ENCODE measurements at places on chromosomes 1 and 21.

- H3K27ac ChIP-seq, result no peak overlapping the region
- no peak overlapping the region for H3K4me3 ChIP-seq
- H3K27me3 ChIP-seq, result no peaks in the 10 kb centered on the region
- DNase-seq, result no peak
Observed at GRCh38 chr1:33852711-33853110, 11.2 kb upstream of the HMGB4 start.

- DNase-seq, result no peak
- no peak overlapping the region for H3K4me3 ChIP-seq
- H3K27me3 ChIP-seq, result no peaks in the 10 kb centered on the region
Observed at GRCh38 chr1:200183637-200184036, 156.1 kb downstream of the NR5A2 start.

DNA sequence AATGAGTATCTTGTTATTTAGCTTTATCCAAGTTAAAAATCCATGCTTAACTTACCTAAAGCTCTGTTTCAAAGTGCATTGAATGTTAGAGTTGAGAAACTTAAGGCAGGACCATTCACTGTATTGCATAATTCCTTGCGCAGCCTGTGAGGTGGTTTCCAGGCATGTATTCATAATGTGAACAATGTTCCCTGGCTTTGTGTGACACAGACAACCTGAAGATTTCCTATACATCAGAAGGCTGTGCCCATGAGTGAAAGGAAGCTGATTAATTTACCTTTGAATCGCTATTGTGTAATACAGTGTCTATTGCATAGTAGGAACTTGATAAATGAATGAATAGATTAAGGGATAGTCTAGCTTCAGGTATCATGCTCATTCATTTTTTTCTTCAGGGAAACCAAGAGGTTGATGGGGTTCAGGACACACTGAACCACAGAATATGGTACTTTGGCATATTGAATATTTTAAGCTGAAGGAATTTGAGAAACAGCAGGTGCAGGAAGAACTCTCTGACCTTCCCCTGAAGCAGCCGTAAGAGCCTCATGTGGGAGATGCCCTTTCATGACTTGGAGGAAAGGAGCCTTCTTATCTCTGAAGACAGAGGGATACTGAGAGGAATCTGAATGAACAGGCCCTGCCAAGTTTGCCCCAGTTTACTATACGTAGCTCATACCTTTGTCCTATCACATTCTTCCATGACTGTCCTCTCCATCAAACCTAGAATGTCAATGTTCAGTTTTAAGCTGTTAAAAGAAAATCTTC lies 88.6 kb upstream of the GNG12 start:
- no peak overlapping the region for H3K4me3 ChIP-seq
- no peak overlapping the region for H3K27ac ChIP-seq
- no peaks in the 10 kb centered on the region for H3K4me1 ChIP-seq
- no peak for DNase-seq
- H3K27me3 ChIP-seq, result no peaks in the 10 kb centered on the region

- no peaks in the 10 kb centered on the region for H3K36me3 ChIP-seq
- no peak overlapping the region for H3K4me3 ChIP-seq
- no peak for DNase-seq
- H3K4me1 ChIP-seq, result peaks cover 25% of the 10 kb centered on the region
Observed at GRCh38 chr1:203187304-203187685, 791 bp upstream of the CHI3L1 start.

- H3K4me3 ChIP-seq, result no peak overlapping the region
- DNase-seq, result no peak
- no peaks in the 10 kb centered on the region for H3K27me3 ChIP-seq
Observed at GRCh38 chr21:45136927-45137611, 62.7 kb downstream of the ADARB1 start.

GRCh38 chr1:119655154-119655553 lies 7.1 kb upstream of the ZNF697 start:
- H3K4me3 ChIP-seq, result no peak overlapping the region
- H3K4me1 ChIP-seq, result peaks cover 18% of the 10 kb centered on the region
- no peaks in the 10 kb centered on the region for H3K36me3 ChIP-seq
- DNase-seq, result no peak
- no peaks in the 10 kb centered on the region for H3K27me3 ChIP-seq

DNA sequence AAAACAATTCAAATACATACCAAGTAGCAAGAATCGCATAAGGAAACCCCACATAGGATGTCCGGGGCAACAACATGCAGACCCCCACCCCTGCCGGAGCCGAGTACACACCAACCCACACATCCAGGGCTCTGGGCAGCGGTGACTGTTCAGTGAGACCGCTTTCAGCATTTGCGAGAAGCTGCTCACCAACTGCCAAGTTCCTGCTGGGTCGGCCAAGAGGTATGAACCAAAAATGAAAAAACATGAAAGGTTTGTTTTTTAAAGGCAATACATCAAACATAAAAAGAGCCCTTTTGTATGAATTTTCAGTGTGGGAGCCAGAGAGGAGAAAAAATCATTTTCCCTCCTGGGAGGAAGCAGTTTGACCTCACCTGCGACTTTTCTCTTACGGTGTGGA lies 92.3 kb downstream of the SIM2 start:
- peaks cover 50% of the 10 kb centered on the region for H3K4me1 ChIP-seq
- DNase-seq, result no peak
- no peaks in the 10 kb centered on the region for H3K27me3 ChIP-seq

- DNase-seq, result no peak
- no peaks in the 10 kb centered on the region for H3K4me1 ChIP-seq
- peak overlapping the region; percentile 66 for H3K27ac ChIP-seq
- no peaks in the 10 kb centered on the region for H3K36me3 ChIP-seq
- no peak overlapping the region for H3K4me3 ChIP-seq
Observed at GRCh38 chr1:172343240-172344160, 77.0 kb upstream of the C1orf105 start.

GRCh38 chr1:219385787-219386427 lies 212.2 kb downstream of the LYPLAL1 start:
- no peak overlapping the region for H3K27ac ChIP-seq
- DNase-seq, result no peak
- no peaks in the 10 kb centered on the region for H3K36me3 ChIP-seq
- no peaks in the 10 kb centered on the region for H3K4me1 ChIP-seq
- H3K27me3 ChIP-seq, result no peaks in the 10 kb centered on the region

- no peak overlapping the region for H3K4me3 ChIP-seq
- DNase-seq, result no peak
Observed at GRCh38 chr1:16716691-16717335, 23.5 kb upstream of the RNU1-4 start.

- no peaks in the 10 kb centered on the region for H3K27me3 ChIP-seq
- DNase-seq, result no peak
- no peak overlapping the region for H3K27ac ChIP-seq
Observed at GRCh38 chr1:3417082-3417739, 37.3 kb upstream of the ARHGEF16 start.

- no peaks in the 10 kb centered on the region for H3K27me3 ChIP-seq
- no peak overlapping the region for H3K4me3 ChIP-seq
- DNase-seq, result no peak
- H3K4me1 ChIP-seq, result peaks cover 37% of the 10 kb centered on the region
- H3K27ac ChIP-seq, result peak overlapping the region; percentile 80
Observed at GRCh38 chr1:115678141-115678540, 36.4 kb downstream of the VANGL1 start.

- H3K4me3 ChIP-seq, result no peak overlapping the region
- no peaks in the 10 kb centered on the region for H3K27me3 ChIP-seq
- no peak overlapping the region for H3K27ac ChIP-seq
- DNase-seq, result no peak
Observed at GRCh38 chr21:23725576-23725975, 1881.7 kb downstream of the MRPL39 start.

- no peaks in the 10 kb centered on the region for H3K27me3 ChIP-seq
- no peak overlapping the region for H3K27ac ChIP-seq
- H3K36me3 ChIP-seq, result no peaks in the 10 kb centered on the region
- no peaks in the 10 kb centered on the region for H3K4me1 ChIP-seq
Observed at GRCh38 chr1:14270821-14271220, 327.7 kb upstream of the KAZN start.

DNA sequence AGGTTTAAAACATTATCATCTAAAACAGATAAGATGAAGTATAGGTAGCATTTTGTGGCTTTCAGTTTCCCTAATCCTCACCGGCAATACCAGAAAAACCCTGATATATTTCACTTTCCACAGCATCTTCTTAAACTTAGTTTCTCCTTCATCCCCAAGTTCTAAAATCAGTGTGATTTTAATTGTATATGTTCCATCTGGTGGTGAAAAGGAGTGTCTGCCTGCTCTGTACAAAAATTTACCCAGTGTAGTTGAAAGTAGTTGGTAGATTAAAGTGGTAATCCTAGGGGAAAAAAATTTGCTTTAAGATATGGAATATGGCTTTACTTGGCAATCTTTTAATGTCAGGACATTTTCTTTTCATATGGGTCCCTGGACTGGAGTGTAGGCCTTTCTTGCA lies 74.3 kb downstream of the CEP350 start:
- no peak for DNase-seq
- peak overlapping the region; percentile 24 for H3K27ac ChIP-seq
- H3K4me1 ChIP-seq, result peaks cover 16% of the 10 kb centered on the region
- no peak overlapping the region for H3K4me3 ChIP-seq
- no peaks in the 10 kb centered on the region for H3K27me3 ChIP-seq

DNA sequence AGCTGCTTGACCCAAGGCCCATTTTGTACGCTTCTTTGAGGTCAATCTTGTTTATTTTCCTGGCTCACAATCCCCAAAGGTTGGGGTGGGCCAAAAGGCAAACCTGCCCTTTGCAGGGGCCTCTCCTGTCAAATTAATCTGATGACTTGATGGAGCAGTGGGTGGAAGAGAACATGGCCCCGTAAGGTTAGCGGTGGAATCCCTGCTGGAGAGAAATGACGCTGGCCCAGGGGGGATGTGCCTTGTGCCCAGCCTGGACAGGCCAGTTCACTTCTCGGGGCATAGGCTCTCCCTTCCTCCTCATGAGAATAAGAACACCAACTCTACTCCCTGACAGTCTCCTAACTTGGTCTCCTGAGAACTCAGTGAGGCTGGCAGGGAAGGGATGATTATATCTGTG lies 40.5 kb downstream of the C1orf198 start:
- no peaks in the 10 kb centered on the region for H3K4me1 ChIP-seq
- no peaks in the 10 kb centered on the region for H3K27me3 ChIP-seq
- H3K4me3 ChIP-seq, result no peak overlapping the region
- H3K27ac ChIP-seq, result no peak overlapping the region
- H3K36me3 ChIP-seq, result no peaks in the 10 kb centered on the region

DNA sequence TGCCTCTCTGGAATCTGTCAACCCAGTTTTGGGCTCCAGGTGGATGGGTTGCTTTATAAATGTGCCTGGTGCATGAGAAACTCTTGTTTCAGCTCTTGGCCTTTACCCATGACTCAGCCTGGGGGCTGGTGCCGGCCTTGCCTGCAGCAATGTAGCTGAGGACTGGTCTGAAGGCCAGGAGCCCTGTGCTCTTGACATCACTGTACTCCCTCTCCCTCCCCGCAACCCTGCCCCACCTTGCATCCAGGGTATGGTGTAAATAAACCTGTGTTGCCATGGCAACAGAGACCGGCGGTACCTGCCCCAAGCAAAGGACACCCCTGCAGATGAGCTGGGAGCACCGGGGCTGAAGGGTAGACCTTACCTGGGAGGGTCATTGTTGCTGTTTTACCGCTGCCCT lies 13.3 kb downstream of the FAM151A start:
- H3K27me3 ChIP-seq, result no peaks in the 10 kb centered on the region
- no peak overlapping the region for H3K4me3 ChIP-seq

DNA sequence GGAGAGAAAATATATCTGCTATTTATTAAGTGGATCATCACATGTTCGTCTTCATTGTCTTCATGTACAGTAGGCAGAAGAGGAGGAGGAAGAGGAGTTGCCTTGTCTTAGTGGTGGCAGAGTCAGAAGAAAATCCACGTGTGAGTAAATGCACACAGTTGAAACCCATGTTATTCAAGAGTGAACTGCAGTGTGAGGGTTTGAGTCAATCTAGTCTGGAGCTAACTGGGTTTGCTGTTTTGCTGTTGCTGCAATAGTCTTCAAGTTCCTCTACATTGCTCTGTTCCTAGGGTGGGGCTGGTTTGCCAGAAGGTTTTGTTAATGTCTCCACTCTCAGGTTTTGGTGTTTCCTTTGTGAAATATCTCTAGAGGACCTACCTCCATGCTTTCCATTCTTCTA lies 3.1 kb upstream of the CD1A start:
- no peaks in the 10 kb centered on the region for H3K27me3 ChIP-seq
- no peak overlapping the region for H3K27ac ChIP-seq
- H3K4me1 ChIP-seq, result no peaks in the 10 kb centered on the region
- H3K36me3 ChIP-seq, result no peaks in the 10 kb centered on the region
- no peak for DNase-seq

- no peaks in the 10 kb centered on the region for H3K36me3 ChIP-seq
- H3K27ac ChIP-seq, result no peak overlapping the region
- no peak for DNase-seq
- no peak overlapping the region for H3K4me3 ChIP-seq
Observed at GRCh38 chr21:34061983-34062382, 11.4 kb upstream of the MRPS6 start.

- no peak overlapping the region for H3K27ac ChIP-seq
- H3K4me3 ChIP-seq, result no peak overlapping the region
- no peaks in the 10 kb centered on the region for H3K4me1 ChIP-seq
- no peaks in the 10 kb centered on the region for H3K27me3 ChIP-seq
- DNase-seq, result no peak
- peaks cover 7% of the 10 kb centered on the region for H3K36me3 ChIP-seq
Observed at GRCh38 chr1:225406976-225407725, 20.7 kb downstream of the LBR start.

- DNase-seq, result no peak
- no peak overlapping the region for H3K27ac ChIP-seq
- no peak overlapping the region for H3K4me3 ChIP-seq
- H3K27me3 ChIP-seq, result no peaks in the 10 kb centered on the region
- no peaks in the 10 kb centered on the region for H3K36me3 ChIP-seq
- no peaks in the 10 kb centered on the region for H3K4me1 ChIP-seq
Observed at GRCh38 chr1:88398338-88398737, 285.7 kb upstream of the PKN2 start.

DNA sequence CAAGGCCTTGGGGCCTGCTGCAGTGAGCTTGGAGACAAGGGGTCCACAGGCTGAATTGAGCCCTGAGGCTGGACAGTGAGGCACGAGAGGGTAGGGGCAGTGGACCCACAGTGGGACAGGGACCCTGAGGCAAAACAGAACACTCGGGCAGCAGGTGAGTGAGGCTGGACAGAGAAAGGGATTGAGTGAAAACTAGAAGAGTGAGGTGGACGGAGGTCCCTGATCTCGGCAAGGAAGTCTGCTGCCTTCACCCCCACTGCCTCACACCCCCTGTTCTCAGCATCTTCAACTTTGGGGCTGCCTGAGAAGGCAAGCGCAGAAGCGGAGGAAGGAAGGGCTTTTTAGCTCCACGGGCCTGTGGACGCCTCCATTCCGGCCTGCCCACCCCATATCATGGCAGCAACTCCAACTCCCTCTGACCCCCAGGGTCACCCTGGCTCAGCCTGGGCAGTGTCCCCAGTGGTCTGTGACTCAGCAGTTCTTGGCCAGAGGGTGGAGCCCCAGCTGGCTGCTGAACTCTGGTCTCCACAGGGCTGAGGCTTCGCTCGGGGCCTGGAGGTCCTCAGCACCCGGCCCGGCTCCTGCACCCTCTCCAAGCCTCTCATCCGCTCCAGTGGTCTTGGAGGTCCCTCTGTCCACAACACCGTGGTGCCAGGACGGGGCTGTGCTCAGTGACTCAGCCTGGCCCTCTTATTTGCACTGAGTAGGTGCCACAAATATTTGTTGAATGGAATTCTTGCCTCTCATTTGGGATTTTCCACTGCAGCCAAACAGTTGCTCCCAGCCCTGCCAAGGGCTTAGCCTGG lies 60.0 kb upstream of the EPS8L3 start:
- peak overlapping the region; percentile 74 for H3K27ac ChIP-seq
- no peak overlapping the region for H3K4me3 ChIP-seq
- DNase-seq, result no peak
- H3K4me1 ChIP-seq, result peaks cover 76% of the 10 kb centered on the region
- H3K27me3 ChIP-seq, result no peaks in the 10 kb centered on the region
- H3K36me3 ChIP-seq, result no peaks in the 10 kb centered on the region

Data from esophagus squamous epithelium (tissue), 5 donors.